ENCODE measurements at places on chromosomes 5 and 9.

DNA sequence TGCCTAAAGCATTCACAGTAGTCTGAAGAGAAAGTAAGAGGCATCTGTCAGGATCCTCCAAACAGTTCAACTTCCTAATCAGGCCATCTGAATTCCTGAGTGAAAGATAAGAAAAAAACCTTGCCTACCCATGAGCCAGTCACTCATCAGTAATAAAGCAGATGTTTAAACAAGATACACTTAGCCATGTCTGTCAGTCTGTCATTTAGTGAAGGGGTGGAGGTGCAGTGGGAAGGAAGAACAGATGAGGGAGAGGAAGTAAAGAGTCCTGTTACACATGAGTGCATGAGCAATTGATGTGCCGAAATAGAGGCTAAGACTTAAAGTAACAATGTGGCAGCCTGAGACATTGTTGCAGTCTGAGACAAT is 29.9 kb upstream of the DMRTA1 start:
- no peak for DNase-seq

DNA sequence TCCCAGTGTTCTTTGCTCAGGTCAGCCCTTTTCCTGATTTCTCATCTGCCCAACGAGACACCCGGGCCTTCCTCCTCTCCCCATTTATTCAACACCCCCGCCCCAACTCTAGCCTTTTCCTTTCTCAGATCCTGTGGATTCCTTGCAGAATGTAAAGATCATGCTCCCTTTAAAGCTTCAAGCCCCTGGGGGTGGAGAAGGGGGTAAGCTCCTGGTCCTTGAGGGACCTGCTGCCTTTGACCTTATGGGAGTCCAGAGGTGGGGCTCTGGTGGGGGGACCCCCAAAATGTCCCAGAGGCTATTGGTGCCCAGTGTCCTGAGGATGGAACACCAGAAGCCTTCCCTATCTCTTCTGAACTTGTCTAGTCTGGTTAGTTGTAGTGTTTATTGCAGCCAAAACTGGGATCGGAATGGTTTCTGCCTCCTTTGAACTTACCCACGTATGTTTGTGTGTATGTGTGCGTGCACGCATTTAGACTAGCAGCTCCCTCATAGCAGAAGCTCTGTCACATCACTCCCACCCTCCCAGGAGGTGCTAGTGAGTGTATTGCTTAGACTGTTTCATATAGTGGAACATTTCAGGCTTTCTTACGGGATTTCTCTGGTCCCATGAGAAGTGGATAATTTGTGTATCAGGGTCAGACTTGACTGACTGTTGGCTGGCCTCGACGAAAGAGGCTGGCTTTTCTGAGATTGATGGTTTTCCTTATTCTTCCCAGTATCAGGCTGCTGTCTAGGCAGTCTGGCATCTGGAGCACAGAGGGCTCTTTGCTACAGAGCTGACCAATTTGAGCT is 1.1 kb downstream of the GALNT10 start:
- DNase-seq: no peak

- no peak for DNase-seq
Measured at GRCh38 chr5:174097486-174098185, 52.1 kb downstream of the NSG2 start.

GRCh38 chr5:79133121-79133656 is 21.6 kb downstream of the BHMT start:
- DNase-seq: no peak

DNA sequence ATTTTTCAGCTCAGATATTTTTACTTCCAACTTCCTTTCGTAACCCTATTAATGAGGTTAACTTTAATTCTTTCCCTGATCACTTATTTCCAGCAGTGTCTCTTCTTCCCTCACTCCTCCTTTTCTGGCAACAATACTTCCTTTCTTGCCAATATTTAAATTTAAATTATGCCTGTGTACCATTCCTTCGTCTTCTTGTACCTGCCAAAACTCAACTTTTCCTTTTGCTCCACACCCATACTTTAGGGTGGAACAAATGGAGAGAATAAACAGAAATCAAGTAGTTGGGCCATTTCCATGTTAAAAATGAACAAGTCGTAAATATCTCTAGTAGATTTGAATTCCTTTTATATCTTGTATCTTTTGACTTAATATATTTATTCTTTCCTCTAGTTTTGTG is 66.0 kb downstream of the FER start:
- no peak for DNase-seq

DNA sequence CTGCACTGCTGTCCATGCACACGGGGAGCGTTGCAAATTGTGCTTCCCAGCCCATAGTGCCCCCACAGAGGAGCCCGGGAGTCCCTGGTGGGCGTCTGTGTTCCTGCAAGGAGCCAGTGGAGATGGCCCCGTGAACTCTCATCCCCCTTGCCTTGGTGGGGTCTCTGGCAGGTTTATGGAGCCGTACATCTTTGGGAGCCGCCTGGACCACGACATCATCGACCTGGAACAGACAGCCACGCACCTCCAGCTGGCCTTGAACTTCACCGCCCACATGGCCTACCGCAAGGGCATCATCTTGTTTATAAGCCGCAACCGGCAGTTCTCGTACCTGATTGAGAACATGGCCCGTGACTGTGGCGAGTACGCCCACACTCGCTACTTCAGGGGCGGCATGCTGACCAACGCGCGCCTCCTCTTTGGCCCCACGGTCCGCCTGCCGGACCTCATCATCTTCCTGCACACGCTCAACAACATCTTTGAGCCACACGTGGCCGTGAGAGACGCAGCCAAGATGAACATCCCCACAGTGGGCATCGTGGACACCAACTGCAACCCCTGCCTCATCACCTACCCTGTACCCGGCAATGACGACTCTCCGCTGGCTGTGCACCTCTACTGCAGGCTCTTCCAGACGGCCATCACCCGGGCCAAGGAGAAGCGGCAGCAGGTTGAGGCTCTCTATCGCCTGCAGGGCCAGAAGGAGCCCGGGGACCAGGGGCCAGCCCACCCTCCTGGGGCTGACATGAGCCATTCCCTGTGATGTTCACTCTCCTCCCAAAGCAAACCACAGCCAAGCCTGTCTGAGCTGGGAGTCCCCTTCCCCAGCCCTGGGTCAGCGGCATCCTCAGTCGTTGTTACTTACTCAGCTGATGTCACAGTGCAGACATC is 3.1 kb downstream of the MRPS2 start:
- DNase-seq: no peak

DNA sequence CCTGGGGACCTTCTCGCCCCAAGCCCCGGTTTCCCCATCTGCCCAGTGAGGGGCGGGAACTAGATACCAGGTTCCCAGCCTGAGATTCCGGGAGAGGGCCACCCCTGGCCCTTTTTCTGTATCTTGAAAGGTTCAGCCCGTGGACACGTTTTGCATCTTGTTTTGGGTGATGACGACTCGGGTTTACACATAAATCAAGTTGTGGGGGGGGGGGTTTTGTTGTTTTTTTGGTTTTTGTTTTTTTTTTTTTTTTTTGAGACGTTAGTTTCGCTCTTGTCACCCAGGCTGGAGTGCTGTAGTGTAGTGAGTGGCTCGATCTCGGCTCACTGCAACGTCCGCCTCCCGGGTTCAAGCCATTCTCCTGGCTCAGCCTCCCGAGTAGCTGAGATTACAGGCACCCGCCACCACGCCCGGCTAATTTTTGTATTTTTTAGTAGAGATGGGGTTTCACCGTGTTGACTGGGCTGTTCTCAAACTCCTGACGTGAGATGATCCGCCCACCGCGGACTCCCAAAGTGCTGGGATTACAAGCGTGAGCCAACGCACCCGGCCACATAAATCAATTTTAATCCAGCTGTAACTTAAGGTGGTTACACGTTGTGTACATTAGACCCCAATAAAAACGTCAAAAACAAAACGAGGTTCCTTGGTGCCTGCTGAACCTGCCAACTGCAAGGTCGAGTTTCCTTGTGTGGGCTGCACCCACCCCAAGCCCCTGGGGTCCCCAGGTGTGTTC is 1.1 kb upstream of the BRD3 start:
- DNase-seq: no peak

DNA sequence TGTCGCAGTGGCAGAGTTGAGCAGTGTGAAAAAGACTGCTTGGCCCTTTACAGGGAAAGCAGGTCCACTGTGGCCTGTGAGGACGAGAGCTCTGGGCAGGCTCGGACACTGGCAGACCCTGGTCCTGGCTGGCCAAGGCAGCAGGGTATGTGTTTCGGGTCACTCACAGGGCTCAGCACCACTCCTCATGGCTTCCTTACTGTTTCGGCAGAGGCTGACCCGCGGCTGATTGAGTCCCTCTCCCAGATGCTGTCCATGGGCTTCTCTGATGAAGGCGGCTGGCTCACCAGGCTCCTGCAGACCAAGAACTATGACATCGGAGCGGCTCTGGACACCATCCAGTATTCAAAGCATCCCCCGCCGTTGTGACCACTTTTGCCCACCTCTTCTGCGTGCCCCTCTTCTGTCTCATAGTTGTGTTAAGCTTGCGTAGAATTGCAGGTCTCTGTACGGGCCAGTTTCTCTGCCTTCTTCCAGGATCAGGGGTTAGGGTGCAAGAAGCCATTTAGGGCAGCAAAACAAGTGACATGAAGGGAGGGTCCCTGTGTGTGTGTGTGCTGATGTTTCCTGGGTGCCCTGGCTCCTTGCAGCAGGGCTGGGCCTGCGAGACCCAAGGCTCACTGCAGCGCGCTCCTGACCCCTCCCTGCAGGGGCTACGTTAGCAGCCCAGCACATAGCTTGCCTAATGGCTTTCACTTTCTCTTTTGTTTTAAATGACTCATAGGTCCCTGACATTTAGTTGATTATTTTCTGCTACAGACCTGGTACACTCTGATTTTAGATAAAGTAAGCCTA is 15.7 kb downstream of the SQSTM1 start:
- DNase-seq: no peak

DNA sequence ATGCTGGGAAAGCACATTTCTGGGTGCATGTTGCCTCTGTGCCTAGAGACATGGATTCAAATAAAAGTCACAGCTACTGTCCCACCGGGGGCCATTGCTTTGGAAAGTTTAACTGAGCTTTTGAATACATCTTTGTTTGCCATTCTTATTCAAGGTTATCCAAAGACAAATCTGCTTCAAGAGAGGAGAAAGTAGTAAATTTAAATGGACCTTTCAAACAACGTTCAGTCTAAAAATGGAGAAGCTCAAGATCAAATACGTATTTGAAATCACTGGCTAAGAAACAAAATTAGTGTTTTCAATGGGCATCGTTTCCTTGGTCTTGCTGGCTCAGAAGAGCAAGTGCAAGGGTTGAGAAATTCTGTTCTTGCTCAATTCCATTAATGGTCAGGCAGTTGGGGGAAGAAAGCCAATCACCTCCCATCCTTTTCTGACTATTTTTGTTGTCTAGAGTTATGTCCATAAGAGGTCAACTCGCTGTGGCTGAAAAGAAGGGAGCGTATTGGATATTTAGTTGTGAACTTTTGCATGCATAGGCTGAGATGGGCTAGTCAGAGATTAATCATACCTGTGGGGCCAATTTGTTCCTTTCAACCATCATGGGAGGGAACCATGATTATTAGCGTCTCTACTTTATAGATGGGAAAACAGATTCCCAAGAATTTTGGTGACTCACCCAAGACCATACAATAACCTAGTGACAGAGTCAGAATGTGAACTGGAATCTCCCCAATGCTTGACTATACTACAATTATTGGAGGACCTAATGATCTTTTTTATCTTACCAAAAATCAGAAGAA is 276.2 kb upstream of the TNC start:
- DNase-seq: no peak

- DNase-seq: no peak
Measured at GRCh38 chr5:110815916-110816605, 77.3 kb downstream of the SLC25A46 start.

DNA sequence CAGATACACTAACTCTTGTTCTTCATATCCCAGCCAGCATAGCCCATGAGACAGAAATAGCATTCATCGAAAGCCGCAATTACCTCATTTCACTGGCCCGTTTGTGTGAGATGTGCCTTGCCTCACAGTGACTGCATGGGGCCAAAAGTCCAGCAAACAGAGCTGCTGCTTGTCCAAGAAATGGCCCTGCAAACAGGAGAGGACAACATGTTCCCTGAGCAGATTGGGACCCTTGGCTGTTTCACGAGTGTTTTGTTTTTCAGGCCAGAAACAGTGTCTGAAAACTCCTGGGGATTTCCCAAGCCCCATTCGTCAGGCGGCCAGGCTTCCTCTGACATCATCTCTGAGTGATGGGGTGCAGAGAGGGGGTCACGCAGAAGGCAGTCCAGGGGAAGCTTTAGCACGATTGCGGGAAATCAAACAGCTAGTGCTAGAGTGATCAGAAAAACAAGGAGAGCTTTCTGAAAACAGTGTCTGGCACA is 503.6 kb upstream of the PAPPA start:
- no peak for DNase-seq

GRCh38 chr9:4277531-4277991 is 22.3 kb downstream of the GLIS3 start:
- no peak for DNase-seq

- no peak for DNase-seq
Measured at GRCh38 chr5:138661991-138662434, 86.8 kb upstream of the HSPA9 start.

- no peak for DNase-seq
Measured at GRCh38 chr9:70616228-70616990, 202.0 kb upstream of the KLF9 start.

DNA sequence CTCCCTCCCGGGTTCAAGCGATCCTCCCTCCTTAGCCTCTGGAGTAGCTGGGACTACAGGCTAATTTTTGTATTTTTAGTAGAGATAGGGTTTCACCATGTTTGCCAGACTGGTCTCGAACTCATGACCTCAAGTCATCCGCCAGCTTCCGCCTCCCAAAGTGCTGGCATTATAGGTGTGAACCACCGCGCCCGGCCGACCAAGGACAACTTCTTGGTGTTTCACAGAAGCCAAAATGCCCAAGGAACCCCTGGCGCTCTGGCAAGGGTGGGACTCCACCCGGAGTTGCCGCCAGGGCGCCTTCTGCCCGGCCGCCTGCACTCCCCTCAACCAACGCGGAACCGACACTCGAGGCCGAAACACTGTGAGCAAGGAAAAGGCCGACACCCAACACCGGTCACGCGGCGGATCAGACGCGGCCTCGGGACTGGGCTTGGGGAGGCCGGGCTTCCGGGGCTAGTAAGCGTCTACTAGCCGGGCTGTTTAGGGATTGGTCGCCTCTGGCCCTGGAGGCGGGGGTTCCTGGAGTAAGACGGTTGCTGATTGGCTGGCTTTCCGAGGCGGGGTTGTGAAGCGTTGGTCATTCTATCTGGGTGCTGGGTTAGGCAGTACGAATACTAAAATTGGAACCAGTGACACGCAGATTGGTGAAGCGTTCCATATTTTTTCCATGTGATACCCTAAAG is 7.7 kb upstream of the CFAP157 start:
- peak; percentile 74 for DNase-seq

GRCh38 chr9:89234205-89235067 is 55.8 kb upstream of the SHC3 start:
- DNase-seq: peak; percentile 4

Measured in memory B cell (primary cell).